ENCODE measurements at places on chromosomes 12 and 14.

GRCh38 chr14:102551995-102552705 is 40.3 kb upstream of the RCOR1 start:
- no peak for DNase-seq

GRCh38 chr12:34301251-34302130 is 279.2 kb downstream of the ALG10 start:
- DNase-seq = peak; percentile 58

DNA sequence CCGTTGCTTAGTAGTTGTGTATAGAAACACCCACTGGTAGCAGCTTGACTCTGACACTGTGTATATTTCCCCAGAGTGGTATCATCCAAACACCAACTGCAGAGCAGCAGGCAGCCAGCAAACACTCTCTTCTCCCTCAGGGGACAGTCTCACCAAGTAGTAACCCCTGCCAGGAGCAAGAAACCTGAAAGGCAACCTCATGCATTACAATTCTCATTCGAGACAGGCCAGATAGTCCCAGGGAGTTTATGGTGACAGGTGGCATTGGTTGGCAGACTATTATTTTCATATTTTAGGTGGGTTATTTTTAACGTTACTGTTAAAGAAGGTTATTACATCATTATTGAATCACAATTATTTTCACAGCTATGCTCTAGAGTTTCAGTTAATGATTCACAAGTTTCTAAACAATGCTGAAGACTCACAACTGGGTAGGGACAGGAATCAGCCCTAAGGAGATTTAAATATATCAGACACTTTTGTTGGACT is 222.8 kb downstream of the EGLN3 start:
- no peak for DNase-seq

GRCh38 chr12:2451025-2451424 is 343.7 kb upstream of the FKBP4 start:
- no peak for DNase-seq

DNA sequence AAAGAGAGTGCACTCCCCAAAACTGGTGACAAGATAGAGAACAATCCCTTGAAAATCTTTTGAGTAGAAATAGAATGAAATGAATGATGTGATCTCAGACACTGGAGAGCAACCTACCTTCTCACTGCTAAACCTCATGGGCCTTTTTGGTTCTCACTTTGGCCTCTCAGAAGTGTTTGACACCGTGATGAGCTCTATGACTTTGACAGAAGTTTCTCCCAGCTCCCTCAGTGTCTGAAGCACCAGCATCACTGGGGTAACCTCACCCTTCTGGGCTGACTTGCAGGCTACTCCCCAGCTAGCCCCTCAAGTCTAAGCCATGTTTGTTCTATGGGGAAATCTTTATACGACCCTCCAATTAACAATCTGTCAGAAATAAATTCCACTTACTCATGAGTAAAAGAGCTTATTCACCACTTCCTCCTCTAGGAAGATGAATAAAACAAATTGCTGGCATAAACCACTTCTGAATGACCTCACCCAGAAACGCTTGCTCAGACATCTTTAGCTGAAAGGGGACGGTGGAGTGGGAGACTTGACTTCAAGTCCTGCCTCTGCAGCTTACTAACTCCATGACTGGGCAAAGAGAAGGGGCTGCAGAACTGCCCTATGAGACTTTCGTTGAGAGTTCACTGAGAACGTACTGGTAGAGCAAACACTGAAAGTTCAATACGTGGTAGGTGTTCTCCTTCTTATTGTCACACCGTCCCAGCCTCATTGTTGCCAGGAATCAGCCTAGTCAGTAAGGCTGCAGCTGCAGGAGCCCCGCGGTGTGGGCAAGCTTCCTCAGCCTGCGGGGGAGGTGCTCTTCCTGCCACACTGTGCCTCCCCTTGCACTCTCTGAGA is 46.5 kb downstream of the ST8SIA1 start:
- no peak for DNase-seq

- DNase-seq = no peak
Observed at GRCh38 chr12:96483116-96483515, 6.3 kb upstream of the CFAP54 start.

DNA sequence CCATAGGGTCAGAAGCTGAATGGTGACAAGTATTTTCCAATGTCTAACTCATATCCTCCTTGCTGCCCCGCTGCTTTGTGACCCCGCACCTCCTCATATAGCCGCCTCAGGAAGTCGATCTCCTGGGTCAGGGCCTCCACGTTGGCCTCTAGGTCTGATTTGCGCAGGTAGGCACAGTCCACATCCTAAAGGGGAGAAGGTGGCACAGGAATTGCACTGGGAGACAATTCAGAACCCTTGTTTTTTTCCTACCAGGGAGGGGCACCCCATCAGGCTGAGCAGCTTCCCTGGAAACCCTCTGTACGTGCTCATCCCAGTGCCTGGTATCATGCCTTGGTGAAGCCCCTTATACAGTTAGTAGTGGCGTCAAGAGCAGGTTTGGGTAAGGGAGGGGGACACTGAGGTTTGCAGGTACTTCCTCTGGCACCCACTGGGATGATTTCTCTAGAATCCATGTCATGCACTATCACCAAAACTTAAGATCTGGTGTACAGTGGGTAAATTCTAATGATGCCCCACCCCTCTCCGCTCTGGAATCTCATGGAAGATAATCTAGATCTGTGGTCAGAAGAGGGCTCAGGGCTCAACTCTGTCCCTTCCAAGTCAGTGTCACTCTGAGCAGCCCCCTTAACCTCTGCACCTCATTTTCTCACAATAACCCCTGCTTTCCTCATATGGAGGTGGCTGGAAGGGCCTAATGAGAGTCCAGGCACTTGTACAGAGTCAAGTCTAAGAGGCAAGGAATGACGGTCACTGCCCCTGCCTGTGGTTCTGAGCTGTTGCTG is 20.1 kb upstream of the KRT86 start:
- no peak for DNase-seq

DNA sequence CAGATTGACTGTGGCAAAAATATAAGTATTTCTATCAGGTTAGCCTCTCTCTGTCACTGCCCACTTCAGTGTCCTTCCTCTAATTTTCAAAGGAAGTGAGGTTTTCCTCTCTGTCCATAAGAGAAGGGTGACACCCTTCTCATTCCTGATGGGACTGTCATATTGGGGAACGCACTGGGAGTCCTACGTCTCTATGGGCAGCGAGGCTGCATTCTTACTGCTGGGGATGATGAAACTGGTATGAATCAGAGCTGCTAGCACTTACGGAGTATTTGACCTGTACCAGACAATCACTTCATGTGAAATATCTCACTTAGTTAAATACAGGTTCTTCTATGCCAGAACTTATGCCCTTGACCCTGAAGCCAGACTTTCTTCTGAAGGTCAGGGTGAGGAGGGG is 436.3 kb downstream of the DPF3 start:
- DNase-seq = no peak

DNA sequence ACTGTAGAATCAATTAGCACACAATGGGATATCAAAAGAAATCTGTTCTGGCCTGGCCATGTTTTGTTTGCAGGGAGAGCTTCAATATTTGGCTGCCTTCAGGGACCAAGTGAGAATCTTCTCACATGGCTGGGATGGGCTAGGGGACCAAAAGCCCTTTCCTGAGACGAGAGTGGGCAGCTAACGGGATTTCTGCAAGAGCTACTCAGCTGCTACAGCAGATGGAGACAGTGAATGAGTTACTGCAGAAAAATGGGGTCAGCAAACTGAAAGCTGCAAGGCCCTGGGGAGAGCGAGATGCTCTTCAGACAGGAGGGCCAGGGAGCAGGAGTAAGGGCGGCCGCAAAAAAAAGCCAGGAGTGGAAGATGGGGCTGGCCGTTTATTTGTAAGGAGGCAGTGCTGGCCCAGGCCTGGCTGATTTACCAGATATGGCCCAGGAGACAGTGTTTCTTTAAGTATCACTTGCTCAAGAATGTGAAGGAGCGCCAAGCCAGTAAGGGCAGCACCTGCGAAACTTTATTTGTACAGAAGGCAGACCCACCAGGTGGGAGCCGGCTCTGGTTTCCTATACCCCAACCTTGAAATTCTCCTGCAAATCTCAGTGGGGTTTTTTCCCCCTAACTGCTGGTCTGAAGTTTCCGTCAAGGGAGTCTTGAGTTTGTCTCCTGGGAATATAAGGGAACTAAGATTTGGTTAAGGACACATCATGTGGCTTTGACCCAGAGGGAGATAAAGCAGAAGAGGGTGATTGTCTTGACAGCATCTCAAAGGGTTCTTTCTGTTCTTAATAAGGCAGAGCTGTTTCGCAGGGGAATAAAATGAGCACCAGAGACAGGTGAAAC is 57.8 kb downstream of the SSH1 start:
- DNase-seq = no peak

DNA sequence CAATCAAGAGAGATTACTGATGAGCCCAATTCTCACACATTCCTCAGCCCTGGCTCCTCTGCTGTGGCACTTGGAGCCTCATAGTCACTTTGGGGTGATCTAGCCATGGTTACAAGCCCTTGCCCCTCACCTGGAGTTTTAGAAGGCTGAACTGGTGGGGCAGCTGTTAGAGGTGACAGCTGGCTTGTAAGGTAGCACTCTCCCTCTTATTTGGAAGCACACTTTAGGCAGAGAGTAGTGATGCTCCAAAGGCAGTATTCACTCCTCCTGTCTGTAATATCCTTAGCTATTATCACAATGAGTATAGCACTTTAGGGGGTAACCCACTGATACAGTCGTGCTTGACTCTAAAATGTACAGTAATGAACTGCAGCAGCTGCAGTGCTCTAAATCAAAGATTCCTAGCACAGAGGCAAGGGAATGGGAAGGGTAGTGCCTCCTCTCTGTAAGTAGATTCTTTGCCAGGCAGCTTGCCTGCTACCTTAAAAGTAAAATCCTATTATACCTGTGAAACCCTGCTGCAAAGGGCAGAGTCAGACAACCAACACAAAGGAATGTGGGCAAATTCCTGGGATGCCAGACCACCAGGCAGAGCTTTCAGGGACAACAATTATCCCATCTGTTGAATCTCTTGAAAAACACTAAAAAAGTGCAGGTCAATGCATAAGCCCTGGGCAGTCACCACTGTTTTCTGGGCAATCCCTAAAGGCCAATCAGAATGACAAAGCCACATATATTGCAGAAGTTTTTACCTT is 336.3 kb downstream of the NOVA1 start:
- no peak for DNase-seq

DNA sequence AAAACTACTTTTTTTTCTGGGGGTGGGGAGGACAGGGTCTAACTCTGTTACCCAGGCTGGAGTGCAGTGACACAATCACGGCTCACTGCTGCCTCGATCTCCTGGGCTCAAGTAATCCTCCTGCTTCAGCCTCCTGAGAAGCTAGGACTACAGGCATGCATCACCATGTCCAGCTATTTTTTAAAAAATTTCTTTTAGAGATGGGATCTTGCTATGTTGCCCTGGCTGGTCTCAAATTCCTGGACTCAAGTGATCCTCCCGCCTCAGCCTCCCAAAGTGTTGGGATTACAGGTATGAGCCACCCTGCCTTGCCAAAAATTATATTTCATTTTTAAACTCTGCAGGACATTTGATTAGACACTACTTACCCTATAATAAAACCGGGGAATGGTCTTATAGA is 5.5 kb downstream of the PPP2R3C start:
- DNase-seq = no peak

DNA sequence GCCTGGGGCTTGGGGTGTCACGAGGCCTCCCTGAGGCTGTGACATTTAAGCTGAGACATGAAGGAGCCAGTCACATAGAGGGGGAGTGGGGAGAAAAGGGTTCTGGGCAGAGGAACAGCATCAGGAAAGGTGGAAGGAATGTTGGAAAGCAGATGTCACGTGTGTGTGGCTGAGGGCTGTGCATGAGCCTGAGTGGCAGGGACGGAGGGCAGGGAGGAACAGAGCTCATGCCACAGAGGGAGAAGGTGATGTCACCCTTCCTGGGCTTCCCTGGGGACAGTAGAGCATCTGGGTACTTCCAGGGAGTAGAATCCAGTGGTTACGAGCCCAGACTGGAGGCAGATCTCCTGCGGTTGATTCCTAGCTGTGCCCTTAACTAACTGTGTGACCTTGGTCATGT is 32.0 kb upstream of the JDP2 start:
- no peak for DNase-seq

GRCh38 chr14:68270342-68270741 is 450.8 kb downstream of the RAD51B start:
- DNase-seq = no peak

GRCh38 chr14:72833174-72833573 is 60.7 kb downstream of the DPF3 start:
- DNase-seq = no peak

- DNase-seq = no peak
Observed at GRCh38 chr12:119828300-119828699, 48.8 kb downstream of the CIT start.

- no peak for DNase-seq
Observed at GRCh38 chr14:42527141-42527540, 920.5 kb downstream of the LRFN5 start.

DNA sequence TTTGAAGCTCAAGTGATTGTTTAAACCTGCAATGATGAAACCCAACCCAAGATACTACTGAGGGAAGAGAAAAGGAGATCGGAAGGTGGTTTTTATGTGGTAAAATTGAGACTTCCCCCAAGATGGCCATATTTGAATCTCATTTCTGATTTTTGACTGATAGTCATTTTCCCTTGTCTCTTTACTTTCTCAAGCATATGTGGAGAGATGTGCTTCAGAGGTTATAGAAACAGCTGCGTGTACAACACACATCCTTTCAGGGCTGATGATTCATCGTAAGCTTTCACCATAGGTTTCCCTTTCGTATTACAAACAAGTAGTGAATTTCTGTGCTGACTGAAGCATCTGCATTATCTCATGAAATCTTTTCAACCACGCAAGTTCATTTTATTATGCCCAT is 276.2 kb downstream of the EMP1 start:
- DNase-seq = no peak

- peak; percentile 61 for DNase-seq
Observed at GRCh38 chr12:131131808-131132117, 178.1 kb downstream of the ADGRD1 start.

DNA sequence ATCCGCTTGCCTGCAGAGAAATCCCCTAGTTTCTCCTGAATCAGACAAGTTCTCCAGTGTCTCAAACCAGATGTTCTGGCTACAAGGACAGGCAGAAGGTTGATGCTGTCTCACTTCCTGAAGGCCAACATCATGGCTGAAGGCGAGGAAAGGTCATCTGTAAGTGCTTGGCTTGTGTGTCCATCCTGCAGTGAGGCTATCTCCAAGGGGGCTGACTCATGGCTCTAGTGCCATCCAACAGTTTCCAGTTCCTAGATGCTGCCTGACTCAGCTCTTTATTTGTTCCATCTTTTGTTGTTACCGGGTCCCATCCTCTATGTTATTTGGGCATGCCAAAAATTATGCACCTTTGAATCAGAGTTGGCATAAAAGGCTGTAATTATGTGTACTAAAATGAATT is 232.1 kb upstream of the TBX3 start:
- no peak for DNase-seq

GRCh38 chr14:95902273-95902826 is 25.7 kb downstream of the TUNAR start:
- DNase-seq = no peak

DNA sequence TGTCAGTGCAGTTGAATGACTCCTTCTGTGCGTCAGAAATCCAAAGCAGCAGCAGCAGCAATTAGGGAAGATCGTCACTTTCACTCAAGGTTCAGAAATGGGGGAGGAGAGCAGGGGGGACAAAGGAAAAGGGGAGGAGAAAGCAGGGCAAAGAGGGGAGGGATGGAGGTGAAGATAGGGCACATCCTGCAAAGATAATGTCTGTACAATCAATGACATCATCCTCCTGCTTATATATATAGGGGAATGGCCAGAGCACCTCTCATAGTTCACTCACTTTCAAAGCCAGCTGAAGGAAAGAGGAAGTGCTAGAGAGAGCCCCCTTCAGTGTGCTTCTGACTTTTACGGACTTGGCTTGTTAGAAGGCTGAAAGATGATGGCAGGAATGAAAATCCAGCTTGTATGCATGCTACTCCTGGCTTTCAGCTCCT is at the start of gene NTS:
Gene NTS (plus strand): TSS at position 265 of the 431 bp plus-strand sequence. CDS start 109 bp downstream, at position 374.
- no peak for DNase-seq

GRCh38 chr12:131430158-131430742 is 280.6 kb upstream of the SFSWAP start:
- DNase-seq = peak; percentile 47

All from cardiac septum (tissue), 1 donor.